Stimulated activated CD8-positive, alpha-beta memory T cell treated with anti-CD3 and anti-CD28 coated beads, Interleukin-2, amount 100 ng/mL, for 48 hours (primary cell): ENCODE measurements at places on chromosomes 2 and 18.

DNA sequence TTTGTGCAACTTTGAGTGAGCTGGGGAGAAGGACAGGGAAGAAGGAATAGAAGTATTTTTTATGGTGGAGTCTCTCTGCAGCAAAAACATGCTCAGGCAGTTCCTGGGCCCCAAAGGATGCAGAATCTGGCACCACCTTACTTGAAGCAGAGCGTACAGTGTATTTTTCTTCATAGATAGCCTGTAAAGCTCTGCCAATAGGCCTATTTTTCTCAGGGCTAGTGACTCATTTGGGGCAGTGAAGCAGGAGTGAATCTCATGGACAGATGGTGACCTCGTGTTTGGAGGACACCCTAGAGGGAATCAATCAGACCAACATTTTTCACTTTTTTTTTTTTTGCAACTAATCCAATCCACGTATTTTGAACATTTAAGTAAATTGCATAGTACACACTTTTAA is 268.1 kb upstream of the CXCR4 start:
- no peak for DNase-seq

- no peak for DNase-seq
These were observed 25.9 kb downstream of the RAB12 start for GRCh38 chr18:8635087-8635486.

DNA sequence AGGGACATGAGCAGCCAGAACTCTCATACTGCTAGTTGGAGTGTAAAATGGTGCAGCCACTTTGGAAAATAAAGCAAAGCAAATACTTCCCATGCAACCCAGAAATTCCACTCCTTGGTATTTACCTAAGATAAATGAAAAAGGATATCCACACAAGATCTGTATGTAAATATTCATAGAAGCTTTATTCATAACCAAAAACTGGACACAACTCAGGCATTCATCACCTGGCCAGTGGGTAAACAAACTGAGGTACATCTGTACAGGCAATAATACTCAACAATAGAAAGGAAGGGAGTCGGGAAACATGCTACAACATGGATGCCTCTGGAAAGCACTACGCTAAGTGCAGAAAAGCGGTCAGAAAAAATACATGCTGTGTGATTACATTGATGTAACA is 2.5 kb upstream of the LOXHD1 start:
- DNase-seq: no peak

- DNase-seq: no peak
These were observed 38.0 kb upstream of the SNED1 start for GRCh38 chr2:240960309-240960970.

- DNase-seq: no peak
These were observed 86.7 kb upstream of the MAP4K4 start for GRCh38 chr2:101610750-101611315.

GRCh38 chr18:79927607-79928562 is 23.6 kb downstream of the SLC66A2 start:
- DNase-seq: no peak

DNA sequence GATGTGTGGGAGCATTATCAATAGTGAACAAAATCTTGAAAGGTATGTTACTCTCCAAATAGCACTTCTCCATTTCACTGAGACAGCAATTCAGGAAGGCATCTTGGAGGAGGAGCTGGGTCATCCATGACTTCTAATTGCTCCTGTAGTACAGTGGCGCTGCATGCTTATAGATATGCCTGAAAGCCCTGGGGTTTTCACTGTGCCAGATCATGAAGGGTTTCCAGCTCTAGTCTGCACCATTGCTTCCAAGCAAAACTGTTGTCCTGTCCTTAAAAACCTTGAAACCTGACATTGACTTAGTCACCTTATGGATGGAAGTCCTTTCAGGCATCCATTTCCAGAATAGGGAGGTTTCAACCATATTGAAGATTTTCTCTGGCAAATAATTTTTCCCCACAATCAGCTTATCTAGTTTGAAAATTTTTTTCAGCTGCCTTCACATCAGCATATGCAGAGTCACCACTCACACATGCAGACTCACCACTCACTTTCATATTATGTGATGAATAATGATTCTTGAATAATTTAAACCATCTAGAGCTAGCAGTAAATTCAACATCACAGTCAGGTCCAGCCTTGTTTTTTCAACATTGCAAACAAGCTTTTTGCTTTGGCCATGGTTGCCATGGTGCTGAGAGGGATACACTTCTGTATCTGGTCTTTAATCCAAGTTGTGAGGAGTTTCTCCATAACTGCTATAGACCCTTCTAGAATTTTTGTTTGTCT is 297.1 kb downstream of the CLIP4 start:
- DNase-seq: no peak

GRCh38 chr18:12885500-12885899 is 1.5 kb upstream of the PTPN2 start:
- DNase-seq: no peak

DNA sequence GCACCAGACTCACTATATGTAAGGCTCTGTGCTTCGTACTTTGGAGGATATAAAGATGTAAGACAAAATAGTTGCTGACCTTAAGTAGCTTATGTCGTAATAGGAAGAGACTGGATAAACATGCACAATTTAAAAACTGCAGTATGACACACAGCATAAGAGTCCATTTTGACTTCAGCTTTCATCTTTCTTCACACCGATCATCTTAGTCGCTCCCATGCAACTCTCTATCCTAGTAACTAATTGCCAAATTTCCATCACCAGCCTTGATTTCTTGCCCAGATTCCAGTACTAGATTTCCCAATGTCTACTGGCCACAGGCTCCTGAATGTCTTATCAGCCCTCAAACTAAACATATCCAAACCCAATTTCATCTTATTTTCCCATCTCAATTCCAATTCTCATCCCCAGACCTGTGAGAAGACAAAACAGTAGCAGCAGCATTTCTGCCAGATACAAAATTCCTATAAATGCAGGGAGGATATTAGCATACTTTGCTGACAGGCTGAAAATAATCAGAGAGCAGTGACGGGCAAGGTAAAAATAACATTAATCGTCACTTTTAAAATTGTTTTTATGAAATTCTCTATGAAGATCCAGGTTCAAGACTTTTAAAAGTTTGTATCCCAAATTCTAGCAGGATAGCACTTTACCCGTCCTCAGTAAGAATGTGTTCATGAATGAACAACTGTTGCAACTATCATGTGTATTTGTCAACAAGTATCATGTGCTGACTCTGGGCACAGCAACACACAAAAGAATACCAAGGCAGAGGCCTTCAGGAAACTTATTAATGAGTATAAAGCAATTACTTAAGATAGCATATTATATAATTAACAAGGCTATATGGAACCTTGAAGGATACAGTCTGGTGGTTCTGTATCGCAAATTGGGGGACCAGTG is 42.2 kb downstream of the KIDINS220 start:
- DNase-seq: no peak

GRCh38 chr2:40450066-40450795 is 1.7 kb downstream of the SLC8A1 start:
- no peak for DNase-seq

DNA sequence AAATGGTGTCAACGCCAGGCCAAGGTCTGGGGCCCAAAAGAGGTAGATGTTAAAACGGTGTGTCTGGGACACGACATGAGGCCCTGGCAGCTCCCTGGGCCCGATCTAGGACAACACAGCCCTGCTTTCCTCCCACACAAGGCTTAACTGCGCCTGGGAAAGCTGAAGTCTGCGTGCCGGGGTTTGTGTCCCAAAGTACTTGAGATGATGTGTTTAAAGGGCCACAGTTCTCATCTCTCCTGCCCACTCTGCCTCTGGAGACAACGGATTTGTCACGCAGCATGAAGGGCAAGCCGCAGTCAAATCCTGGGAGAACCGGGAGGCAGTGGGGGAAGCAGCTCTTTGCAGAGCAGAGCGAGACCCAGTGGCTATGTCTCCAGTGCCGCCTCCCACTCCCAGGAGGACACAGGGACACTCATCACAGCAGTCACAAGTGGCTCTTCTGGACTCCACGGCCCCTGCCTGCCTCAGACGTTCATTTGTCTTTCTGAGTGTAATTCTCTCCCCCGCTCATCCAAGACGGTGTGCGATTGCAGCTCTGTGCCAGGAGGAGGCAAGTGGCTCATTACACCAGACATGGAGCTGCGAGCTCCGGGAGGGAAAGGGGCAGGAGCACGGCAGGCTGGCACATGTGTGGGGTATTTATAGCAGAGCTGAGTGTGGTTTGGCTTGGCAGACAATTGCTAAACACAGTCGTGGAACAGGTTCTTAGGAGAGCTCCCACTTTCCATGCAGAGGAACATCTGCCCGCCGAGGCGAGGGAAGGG is 57.7 kb upstream of the SEMA4C start:
- no peak for DNase-seq
